Posterior vena cava (tissue), 2 donors: ENCODE measurements at places on chromosomes 16 and 17. TPM values are rescaled to one million over a fixed set of nuclear protein-coding genes. Genes with fewer than 3 reads are reported as not detected.

DNA sequence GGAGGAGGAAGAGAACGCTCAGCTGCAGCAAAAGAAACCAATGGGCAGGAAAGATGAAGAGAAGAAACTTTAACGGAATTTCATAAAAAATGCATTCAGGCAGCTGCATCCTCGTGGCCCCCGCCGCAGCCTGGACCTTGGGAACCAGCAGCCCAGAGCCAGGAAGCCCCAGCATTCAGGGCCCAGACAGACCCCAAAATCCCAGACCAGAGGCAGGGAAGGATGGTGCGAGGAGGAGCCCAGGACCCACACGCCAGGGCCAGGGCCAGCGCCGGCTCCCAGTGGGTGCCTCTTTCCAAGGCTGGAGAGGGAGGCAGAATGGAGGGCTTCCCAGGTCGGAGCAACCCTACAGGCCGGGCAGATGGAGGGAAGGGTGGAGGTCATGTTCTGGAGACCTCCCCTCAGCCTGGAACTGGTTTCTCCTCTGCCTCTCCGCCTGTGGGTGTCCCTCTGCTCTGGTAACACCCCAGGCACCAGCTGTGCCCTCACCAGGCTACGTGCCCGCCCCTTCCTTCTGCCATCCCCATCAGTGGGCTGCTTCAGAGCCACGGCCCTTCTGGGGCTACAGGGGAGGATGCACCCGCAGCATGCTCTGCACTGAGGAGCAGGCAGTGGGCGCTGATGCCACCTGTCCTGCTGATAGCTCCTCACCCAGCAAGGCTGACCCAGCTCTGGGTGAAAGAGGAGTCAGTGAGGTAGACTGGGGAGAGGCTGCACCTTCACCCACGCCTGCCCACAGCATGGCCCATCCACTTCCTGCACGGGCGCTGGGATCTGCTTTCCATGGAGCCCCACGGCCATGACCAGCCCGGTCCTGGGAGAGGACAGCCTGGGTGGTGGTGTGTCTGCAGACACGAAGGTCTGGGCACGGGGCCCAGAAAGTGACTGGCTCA lies 1.2 kb upstream of the MIF4GD start:
- no peak for DNase-seq

- no peak for DNase-seq
These were observed 19.0 kb downstream of the MED24 start for GRCh38 chr17:40035162-40035559.

- peak; percentile 57 for DNase-seq
These were observed 8.1 kb downstream of the PHB1 start for GRCh38 chr17:49406421-49407061.

MPHOSPH6 gene
- total RNA-seq: 17.4 TPM

LGALS9C gene
- total RNA-seq: not detected

DNA sequence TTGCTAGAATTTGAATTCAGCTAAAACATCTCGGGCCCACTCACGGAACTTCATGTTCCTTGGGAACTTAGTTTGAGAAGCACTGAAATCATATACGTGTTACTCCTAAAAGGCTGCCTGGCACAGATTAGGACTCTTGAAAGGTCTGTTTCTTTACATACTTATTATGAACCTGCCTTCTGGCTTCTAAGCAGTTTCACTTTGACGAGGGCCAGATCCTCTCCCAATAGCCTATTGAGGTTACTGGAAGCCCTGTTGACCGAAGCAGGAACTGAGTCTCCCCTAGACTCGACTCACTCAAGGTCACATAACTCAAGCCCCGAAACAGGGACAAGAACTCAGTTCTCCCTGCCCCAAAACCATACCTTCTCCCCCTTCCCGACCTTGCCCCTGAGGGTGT lies 121.9 kb upstream of the PLCG2 start:
- no peak for DNase-seq

- DNase-seq: no peak
These were observed 541 bp downstream of the VKORC1 start for GRCh38 chr16:31094088-31094423.

DNA sequence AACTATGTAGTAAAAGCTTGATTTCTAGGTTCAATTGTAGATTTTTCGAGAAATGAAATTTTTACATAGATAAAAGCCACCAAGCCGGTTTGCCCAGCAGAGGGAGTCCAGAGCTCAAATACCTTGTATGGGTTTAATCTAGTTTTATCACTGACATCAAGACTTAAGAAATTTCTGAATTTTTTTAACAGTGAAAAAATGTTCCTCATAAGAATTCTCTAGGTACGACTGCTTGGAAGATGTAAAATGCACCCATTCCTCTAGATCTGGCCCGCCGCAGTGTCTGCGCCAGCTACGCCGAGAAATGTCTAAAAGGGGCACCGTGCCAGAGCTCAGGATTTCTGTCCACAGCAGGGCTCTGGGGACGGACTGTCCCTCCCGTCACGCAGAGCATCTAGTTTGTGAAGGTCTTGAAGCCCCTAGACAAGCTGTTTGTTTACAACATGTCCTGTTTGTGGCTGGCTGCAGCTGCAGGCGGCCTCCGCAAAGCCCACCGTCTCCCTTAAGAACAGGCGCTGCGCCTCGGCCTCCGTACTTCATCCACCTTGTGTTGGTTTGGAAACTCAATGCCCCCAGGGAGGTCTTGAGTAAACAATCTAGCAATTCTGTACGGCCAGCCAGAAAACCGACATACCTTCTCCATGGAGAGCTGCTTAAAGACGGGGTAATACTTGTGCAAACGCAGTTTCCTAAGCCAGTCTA lies 24.8 kb downstream of the MAP1LC3B start:
- DNase-seq: peak; percentile 82

GRCh38 chr16:982145-983043 lies 824 bp downstream of the SOX8 start:
- DNase-seq: no peak

- no peak for DNase-seq
These were observed 7.7 kb upstream of the PCTP start for GRCh38 chr17:55743103-55743679.

AIPL1 gene
- total RNA-seq: not detected

ZNF778 gene
- 9.3 TPM for total RNA-seq

- no peak for DNase-seq
These were observed 5.0 kb upstream of the NAGLU start for GRCh38 chr17:42530952-42531454.

DNA sequence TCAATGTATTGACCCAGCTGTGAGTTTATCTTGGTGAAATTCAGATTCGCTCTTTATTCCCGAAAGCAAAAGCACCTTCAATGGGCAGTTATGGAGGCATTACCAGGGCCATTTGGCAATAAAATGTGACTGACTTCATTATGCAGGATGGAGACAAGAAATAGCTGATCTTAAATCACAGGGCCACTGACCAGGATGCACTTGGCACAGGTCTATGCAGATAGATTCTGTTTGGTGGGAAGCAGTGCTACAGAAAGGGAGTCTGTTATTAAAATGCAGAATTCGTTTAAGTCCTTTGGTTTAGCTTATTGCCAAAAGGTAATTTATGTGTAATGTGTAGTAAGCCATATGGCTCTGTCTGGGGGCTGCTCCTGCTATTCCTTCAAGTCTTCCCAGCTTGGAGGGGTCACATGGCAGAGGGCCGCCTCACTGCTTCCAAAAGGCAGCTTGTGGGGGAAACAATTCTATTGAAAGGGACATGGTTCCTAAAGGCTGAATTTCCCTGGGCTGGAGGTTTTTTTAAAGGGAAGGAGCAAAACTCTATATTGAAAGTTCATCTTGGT lies 239.8 kb downstream of the HS3ST4 start:
- DNase-seq: no peak

DNA sequence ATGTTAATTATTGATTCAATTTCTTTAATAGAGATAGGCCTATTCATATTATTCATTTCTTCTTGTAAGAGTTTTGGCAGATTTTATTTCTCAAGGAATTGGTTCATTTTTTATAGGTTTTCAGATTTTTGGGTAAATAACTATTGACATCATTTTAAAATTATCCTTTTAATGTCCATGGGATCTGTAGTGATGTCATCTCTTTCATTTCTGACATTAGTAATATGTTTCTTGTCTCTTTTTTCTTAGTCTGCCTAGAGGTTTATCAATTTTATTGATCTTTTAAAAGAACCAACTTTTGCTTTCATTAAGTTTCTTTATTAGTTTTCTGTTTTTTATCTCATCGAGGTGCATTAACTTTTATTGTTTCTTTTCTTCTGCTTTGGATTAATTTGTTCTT lies 162.6 kb downstream of the FTO start:
- DNase-seq: no peak

DNA sequence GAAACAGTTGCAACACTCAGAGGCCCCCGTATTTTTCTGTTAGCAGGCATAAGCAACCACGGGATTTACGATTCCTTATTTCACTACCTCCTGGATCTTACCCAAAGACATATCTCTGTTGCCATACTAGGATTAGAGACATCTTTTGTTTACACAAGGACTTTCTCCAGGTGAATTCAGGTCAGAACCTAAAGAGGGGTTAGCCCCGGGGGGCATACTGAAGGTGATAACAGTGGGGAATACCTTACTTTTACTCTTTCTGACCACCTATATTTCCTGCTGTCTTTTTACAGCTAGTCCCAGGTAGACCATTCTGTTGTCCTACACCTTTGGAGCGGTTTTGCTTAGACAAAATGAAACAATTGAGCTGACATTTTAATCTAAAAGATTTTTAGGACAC lies 27.9 kb upstream of the CDH8 start:
- DNase-seq: no peak

- no peak for DNase-seq
These were observed 31.2 kb downstream of the XYLT1 start for GRCh38 chr16:17439580-17439979.

DNA sequence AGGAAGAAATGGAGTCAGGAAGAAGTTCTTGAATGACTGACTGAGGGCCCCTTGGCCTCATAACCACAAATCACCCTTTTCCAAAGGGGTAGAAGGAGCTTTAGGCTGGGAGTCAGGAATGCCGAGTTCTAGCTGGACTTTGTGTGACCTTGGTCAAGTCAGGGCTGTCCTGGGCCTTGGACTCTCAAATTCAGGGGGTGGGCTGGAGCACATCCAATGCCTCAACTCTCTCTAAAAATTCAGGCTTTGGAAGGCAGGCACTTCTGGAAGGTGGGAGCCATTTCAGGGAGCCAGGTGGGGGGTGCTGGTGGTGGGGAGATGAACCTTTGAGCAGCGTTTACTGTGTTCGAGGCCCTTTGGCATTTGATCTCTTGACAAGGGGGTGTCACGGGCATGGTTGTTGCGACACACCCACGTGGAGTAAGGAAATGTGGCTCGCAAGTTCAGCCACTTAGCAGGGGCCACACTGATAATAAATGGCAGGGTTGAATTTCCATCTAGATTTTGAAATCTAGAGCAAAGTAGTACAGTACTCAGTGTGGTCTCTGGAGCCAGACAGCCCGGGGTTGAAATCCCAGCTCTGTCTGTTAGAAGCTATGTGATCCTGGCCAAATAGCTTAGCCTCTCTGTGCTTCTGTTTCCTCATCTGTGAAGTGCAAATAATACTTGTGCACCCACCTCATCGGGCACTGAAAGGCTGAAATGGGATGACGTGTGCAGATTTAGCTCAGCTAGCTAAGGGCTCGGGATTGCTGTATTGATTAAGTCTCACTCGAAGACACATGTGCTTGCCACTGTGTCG lies 47.1 kb upstream of the CIBAR2 start:
- DNase-seq: no peak

- no peak for DNase-seq
These were observed 12.0 kb upstream of the DEF8 start for GRCh38 chr16:89936508-89936907.

DNA sequence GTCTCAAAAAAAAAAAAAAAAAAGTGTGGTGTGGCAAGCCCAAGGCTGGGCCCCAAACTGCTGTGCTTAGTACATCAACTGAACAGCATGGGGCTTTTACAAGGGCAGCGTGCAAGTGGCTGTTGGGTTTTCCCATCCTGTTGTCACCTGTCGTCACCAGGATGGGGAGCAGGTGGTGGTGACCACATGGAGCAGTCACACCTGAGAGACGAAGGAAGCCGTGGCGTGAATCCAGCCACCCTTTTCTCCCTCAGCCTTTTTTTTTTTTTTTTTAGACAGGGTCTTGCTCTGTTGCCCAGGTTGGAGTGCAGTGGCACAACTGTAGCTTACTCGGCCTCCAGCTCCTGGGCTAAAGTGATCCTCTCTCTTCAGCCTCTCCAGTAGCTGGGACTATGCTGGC lies 4.1 kb upstream of the MRPL58 start:
- DNase-seq: no peak

DNA sequence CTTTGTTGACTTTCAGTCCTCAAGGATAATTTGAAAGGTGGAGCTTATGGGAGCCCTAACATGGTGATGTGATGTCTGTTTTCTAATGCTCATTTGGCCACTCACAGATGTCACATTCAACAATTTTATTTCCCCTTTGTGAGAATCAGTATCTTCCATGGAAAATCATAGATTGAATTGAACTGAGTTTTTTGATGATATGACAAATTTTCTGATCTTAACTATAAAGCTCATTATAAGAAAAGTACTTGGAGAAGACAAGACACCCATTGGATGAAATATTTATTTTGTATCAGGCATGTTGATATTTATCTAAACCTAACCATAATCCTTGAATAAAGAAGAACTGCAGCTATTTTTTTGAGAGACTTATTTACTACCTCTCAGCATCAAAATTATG lies 824.6 kb upstream of the GOT2 start:
- no peak for DNase-seq

PRKCB gene
- total RNA-seq: 26.9 TPM

DNA sequence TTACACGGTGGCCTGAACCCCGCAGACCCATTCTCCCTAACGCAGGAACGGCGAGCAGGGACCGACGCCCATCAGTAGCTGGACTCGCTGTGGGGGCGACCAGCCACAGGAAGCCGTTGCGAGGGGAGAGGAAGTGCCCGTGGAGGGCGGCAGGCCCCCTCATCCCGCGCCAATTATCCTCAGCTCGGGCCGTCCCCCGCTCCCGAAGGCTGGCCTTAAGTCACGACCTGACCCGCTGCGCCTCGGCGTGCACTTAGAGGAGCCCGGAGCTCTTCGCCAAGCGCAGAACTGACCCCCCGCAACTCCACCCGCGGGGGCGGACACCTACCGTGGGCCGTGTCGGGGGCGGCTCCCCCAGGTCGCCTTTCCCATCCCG lies 401 bp downstream of the ARL16 start:
- no peak for DNase-seq

- DNase-seq: no peak
These were observed 12.3 kb upstream of the UBE2I start for GRCh38 chr16:1297018-1297696.

- DNase-seq: no peak
These were observed 50.9 kb downstream of the ERCC4 start for GRCh38 chr16:13970708-13971422.
